ENCODE measurements at places on chromosomes 3 and 15.

DNA sequence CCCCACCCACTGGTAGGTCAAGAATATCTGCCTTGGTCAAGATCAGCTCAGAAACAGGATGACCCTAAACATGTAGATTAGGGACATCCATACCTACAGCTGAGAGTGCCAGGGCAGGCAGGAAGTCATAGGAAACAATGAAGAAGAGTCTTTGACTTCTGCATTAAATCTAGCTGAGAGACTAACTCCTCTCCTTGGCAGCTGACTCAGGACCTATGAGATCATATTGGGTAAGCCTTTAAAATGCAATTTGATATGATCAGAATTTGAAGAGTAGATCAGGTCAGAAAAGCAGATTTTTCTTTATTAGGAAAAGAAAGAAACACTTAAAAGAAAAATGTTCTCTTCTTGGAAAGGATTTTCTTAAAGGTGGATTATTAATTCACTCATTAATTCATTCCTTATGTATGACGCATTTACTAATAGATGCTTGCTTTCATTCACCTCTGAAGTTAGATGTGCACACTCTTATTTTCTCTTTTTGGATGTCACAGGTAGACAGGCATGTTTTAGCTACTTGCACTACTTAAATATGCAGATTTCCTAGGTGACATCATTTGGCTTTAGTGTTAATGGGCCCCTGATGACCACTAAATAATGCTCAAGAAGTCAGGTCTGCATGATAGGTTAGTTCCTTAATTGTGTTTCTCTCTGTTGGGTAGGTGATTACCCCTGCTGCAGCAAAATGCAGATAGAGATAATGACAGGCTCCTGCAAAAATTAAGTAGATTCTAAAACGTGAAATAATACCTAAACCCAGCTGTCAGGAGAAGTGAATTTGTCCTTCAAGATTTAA lies 35.7 kb upstream of the GSK3B start:
- no peak for DNase-seq

GRCh38 chr3:124263168-124263567 lies 271.2 kb upstream of the ROPN1 start:
- peak; percentile 52 for DNase-seq

- no peak for DNase-seq
Measured at GRCh38 chr3:148681080-148681479, 16.6 kb upstream of the AGTR1 start.

GRCh38 chr3:113240841-113241240 lies 29.5 kb downstream of the BOC start:
- no peak for DNase-seq

GRCh38 chr3:42013691-42014457 lies 52.0 kb upstream of the ULK4 start:
- DNase-seq, result peak; percentile 50

GRCh38 chr3:101478980-101479379 lies 34.0 kb downstream of the SENP7 start:
- DNase-seq, result peak; percentile 17

GRCh38 chr15:93866948-93867347 lies 364.4 kb upstream of the MCTP2 start:
- no peak for DNase-seq

DNA sequence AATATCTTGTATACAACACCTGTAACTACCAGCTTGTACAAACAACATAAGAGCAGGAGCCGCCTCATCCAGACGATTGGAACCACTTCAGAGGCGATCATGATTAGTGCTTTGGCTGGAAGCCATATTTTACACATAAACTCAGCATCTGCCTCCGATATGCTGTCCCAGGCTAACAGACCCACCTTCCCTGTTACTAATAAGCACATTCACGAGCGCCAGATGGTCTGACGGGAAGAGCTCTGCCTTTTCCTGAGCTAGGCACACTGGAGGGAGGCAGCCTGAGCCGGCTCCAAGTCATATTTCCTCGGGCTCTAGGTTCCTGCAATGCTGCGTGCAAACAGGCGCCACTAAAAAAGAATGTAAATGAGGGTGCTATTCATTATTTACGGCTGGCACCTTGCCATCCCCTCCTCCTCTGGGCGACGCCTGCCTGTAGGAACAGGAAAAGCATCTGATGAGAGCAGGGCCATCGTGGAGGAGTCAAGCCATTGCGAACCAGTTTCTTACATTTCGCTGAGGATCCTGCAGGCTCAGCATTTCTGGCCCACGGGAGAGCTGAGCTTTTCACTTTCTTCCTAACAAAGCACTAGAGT lies 98.2 kb downstream of the ANXA2 start:
- DNase-seq, result peak; percentile 4

DNA sequence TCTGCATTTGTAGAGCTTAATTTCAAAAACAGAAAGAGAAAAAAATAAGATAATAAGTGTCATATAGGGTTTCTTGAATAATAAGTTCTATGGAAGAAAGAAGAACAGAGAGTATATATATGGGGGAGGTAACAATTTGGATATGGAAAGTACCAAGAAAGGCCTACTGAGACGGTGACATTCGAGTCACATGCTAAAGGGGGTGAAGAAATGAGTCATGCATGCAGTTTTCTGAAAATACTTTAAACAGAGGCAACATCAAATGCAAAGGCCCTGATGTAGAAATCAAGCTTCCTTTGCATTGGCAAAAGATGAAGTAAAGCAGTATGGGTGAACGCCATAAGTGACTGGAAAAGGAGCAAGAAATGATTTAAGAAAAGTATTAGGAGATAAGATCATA lies 371.6 kb upstream of the ZNF385D start:
- DNase-seq, result no peak

DNA sequence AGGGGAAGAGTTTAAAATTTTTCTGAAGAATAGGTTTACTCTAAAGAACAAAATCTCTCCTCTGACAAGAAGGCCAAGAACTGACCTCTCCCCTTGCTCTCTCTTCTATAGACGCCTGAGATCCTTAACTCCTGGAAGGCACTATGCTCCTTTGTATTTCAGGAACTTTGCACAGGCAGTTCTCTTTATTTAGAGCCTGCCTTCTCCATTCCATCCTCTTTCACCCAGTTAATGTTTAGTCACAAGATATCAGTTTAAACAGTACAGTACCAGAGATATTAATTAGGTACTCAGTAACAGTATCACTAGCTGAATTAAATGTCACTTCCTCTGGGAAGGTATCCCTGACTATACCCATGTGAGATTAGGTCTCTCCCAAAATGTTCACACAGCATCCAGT lies 33.5 kb downstream of the HERC1 start:
- no peak for DNase-seq

GRCh38 chr3:171977860-171978259 lies 61.5 kb upstream of the FNDC3B start:
- DNase-seq, result peak; percentile 82

DNA sequence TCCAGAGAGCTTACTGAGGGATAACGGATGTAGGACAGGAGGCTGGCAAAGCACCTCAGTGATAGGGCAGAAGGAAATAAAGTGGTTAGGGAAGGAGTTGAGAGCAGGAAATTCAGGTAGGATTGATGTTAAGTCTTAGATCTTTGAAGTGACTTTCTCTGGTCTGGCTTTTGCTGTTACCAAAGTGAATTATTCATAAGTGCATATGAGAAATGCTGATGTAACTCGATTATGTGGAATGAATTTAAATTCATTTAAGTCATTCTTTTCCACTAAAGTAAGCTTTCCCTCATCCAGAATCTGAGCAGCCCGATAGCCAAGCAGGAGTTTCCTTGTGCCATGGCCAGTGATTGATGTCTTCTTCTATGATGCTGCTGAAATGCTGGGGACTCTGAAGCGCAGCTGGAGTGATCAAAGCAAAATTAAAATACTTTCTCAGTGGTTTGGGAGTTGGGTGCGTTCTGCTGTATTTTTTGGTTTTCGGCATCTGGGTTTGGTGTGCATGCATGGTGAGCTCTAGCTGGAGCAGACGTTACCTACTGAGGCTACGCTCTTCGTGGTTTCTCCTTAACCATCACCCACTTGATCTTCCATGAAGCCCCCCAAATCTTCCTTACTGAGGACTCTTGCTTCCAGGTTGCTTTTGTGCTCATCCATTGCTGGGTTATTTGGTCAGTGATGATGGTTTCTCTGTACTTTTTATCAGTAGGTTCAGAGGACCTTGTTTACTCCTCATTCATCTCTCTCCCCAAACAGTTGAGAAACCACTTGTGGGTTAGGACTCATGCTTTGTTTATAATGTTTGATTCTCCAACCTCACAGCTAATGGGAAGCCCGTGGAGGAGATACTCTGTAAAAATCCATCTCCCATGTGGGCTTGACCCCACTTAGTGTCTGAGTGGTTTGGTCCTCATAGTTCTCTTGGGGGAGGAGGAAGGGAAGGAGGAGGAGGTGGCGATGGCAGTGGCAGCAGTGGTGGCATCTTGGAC lies 72.5 kb downstream of the IGF1R start:
- no peak for DNase-seq

DNA sequence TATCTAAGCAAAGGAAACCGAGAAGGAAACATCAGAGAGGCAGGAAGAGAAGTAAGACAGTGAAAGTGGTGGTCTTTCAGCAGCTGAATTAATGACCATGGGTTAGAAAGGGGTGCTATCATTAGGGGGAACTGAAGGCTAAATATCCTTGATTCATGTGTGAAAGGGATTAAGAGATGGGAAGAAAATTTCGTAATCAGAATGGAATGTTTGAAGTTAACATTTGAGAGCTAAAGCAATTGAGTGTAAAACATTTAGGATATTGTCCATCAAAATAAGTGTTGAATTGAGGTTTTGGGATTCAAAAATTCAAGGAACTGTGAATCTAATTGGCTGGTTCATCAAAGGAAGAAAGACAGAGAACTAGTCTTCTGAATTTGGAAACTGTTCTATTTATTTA lies 4.1 kb upstream of the ECT2 start:
- no peak for DNase-seq

DNA sequence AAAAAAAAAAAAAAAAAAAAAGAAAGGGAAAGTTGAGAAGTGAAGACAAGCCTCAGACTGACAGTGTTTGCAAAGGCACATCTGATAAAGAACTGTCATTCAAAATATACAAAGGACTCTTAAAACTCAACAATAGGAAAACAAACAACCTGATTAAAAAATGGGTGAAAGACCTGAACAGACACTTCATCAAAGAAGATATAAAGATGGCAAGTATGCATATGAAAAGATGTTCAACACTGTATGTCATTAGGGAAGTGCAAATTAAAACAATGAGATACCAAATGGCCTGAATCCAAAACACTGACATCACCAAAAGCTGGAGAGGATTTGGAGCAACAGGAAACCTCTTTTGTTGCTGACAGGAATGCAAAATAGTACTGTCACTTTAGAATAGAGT lies 48.6 kb downstream of the MCCC1 start:
- no peak for DNase-seq

- no peak for DNase-seq
Measured at GRCh38 chr3:11238060-11238459, 34.1 kb upstream of the ATG7 start.

GRCh38 chr3:20760981-20761380 lies 575.0 kb upstream of the SGO1 start:
- DNase-seq, result no peak

DNA sequence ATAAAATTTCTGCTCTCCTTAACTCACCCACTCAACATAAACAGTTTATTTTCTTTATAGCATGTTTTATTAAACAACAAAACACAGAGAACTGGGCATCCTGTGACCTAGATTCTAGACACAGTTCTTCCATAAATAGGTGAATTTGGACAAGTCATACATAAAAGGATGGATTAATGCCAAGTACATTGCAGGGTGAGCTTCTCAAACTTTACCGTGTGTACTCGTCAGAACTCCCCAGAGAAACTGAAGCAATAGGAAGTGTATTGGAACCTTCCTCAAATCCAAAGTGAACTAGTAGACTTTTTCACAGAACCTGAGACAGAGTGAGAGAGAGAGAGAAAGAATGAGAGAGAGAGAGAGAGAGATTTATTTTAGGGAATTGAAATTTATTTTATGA lies 139.7 kb downstream of the CD47 start:
- DNase-seq, result no peak

DNA sequence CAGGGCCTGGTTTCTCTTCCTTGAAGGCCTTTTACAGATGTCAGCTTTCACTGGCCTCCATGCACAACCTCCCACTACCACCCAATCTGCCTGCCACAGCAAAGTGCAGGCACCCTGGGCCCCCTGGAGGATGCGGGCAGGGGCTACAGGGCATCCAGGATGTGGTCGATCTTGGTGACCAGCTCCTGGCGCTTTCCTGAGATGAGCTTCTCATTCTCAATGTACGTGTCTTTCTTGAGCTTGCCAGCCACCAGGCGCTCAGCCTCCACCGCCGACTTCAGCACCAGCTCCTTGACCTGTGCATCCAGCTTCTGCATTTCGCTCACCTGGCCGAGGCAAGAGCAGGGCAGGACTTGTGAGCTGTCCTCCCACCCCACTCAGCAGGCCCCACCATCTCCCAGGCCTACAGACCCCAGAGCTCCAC lies 30.3 kb downstream of the RPN1 start:
- DNase-seq, result peak; percentile 39

- no peak for DNase-seq
Measured at GRCh38 chr3:175111036-175111435, 251.9 kb downstream of the NAALADL2 start.

DNA sequence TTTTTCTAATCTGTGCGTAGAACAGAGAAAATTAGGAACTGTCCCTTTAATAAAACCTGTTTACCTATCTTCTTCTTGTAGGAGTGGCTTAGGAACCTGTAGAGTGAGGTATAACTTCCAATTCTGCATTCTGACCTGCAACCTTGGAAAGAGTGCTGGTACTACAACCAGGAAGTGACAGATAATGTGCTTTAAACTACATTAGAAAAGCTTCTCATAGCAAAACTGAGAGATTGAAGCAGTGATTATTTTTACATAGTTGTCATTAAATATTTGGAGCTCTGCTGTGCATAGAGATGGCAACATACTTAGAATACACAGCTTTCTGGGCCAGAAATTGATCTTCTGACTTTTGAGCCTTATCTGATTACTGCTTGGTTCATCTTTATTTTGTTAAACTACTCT lies 50.4 kb upstream of the ZDHHC23 start:
- DNase-seq, result no peak

DNA sequence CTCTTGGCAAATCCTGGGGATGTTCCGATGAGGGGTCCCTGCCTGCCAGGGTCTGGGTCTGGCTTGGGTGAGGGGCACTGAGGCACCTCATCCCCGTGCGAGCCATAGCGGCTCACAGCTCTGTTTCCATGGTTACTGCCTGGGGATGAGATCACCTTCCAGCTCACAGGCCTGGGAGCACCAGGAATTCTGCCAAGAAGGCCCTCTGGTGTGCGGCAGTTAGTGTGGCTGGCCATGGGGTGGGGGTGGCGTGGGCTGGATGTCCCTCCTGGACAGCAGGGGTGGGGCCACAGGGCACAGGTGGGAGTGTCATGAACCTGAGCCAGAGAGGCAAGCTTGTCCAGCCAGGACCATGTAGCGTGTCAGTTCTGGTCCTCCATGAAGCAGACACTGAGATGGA lies 22.1 kb upstream of the PRR23E start:
- DNase-seq, result no peak

- no peak for DNase-seq
Measured at GRCh38 chr15:75049392-75049791, 26.0 kb downstream of the PPCDC start.
